Stimulated activated CD8-positive, alpha-beta memory T cell treated with anti-CD3 and anti-CD28 coated beads, Interleukin-7, amount 100 ng/mL, for 24 hours (primary cell): ENCODE measurements at places on chromosomes 1 and 21.

DNA sequence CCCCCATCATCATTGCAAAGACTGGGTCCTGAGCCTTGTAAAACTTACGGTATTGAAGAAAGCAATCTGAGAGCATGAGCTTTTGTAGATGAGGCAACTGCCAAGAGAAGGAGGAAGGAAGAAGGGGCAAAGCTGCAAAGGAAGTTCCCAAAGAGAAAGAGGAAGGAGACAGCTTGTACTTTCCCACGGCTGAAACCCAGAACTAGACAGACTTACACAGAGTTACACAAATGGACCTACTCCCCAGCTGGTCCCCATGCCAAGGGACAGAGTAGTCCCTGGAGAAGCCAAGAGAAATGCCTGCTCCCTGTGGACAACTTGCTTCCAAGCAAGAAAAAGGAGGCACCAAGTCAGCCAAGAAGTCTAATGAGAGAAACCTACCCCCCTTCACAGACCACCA is 22.6 kb downstream of the SLC5A9 start:
- no peak for DNase-seq

GRCh38 chr1:70057500-70057899 is 147.9 kb downstream of the LRRC40 start:
- DNase-seq = no peak

- no peak for DNase-seq
Measured at GRCh38 chr1:155019377-155020245, 14.0 kb downstream of the DCST2 start.

DNA sequence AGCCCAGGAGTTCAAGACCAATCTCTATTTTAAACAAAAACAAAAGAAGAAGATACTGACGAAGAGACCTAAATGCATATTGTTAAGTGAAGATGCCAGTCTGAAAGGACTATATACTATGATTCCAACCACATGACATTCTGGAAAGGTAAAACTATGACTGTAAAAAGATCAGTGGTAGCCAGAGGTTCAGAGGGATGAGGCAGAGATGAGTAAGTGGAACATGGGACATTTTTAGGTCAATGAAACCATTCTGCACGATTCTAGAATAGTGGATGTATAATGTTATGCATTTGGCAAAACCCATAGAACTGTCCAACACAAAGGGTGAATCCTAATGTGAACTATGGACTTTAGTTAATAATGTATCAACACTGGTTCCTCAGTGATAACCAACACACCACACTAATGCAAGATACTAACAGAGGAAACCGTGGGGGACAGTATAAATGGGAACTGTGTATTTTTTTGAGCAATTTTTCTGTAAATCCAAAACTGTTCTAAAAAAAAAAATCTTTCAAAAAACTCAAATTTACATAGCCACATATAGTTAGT is 8.2 kb downstream of the RC3H1 start:
- no peak for DNase-seq
